ENCODE measurements at places on chromosomes 12 and 14. TPM values are rescaled to one million over a fixed set of nuclear protein-coding genes. Genes with fewer than 3 reads are reported as not detected.

- no peak for DNase-seq
These were observed 211.8 kb downstream of the PCNX1 start for GRCh38 chr14:71119075-71119474.

DNA sequence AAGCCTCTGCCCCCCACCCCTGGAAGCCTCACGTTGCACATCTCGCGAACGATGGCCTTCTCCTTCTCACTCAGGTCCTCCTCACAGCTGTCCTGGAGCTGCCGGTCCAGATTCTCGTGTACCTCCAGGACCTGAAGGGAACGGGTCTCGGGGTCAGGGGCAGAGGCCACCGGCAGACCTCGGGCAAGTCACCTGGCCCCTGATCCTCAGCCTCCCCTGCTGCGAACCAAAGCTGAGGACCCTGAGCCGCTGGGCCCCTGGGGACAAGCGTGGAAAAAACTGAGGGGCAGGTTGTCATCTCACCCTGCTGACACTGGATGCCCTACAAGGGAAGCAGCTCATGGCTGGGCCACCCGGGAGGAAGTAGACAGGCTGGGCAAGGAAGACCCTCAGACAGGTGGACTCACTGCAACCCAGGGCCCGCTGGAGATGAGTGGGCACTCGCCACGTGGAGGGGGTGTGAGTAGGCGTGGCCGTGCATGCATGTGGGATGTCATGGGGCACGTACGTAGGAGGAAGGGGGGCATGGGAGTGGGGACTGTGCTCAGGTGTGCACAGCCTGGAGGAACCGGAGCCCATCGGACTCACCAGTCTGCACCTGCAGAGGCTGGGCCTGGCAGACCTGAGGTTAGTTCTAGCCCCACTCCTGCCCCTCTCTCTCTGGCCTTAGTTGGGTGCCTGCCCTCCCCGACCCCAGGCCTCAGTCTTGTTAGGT, 35.1 kb downstream of the CCNK start:
- DNase-seq, result no peak

Gene WDR20
- 36.0 TPM for total RNA-seq

DNA sequence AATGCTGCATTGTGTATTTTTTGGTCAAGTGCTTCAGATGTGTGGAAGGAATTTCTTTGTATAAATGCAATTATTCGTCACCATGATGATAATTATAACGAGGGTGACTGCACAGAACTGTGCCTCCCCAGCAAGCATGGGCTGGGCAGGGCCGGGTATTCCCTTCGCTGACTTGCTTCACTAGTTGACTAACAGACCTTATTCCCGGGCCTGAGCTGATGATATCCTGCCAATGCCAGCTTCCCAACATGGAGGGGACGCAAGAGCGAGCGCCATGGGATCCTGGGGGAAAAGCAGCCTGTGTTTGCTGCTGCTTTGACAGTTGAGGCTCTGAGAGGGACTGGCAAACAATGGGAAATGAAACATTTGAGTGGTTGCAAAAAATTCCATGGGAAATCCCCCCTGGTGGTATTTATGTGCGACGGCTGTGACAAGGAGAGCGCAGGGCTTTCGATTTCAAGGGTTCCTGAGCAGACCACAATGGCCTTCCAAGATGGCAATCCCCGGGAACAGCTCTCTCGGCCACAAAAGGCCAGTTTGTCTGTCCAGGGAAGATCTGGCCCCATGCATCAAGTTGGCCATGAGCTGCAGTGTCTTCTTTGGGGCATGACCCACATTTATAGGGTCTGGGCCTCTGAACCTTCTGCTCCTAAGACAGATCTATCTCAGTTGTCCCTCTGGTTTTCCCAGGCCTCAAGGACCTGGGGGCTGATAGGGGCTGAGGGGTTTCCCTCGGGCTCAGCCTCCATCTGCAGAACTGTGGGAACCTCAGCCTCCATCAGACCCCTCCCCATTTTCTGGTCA, 21.9 kb upstream of the MAP1LC3B2 start:
- DNase-seq, result no peak

GRCh38 chr12:8890313-8891085, 23.8 kb upstream of the PHC1 start:
- DNase-seq, result peak; percentile 10

DNA sequence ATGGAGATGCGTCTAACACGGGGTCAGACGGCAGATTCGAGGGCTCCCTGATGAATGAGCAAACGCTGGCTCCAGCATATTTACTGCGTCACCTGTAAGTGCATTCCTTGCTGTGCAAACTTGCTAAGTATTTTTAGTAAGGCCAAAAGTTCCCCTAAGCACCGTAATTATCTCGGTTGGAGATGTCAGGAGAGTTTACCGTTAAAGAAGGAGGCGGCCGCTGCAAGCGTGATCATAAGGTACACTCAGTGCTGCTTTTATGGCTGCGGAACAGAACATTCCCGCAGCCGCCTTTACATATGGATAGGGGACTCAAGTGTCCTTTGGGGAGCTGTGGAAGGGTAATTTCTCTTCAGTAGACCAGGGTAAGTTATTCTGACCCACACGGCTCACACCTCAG, 175.6 kb downstream of the GLT1D1 start:
- no peak for DNase-seq

Gene METTL1
- total RNA-seq, result 0.94 TPM

DNA sequence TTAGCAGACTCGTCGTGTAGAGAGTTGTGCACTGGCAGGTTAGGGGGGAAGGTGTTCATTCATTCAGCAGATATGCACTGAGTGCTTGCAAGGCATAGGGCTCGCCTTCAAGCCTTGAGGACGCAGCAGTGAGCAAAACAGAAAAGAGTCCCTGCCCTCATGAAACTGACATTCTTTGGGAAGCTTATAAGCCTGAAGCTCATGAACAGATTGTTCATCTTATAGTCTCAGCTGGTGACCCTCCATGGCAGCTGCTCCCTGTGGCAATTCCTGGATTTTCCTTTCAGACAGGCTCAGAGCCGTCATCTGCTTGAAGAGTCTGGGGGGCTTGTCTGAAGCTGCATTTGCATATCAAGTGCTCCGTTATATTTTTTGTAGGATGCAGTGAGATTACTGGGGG, 148.4 kb downstream of the PRKCH start:
- DNase-seq, result no peak

- DNase-seq, result no peak
These were observed 3.8 kb downstream of the TAS2R20 start for GRCh38 chr12:10994307-10994706.

GRCh38 chr12:57874166-57875108, 27.9 kb upstream of the CTDSP2 start:
- no peak for DNase-seq

- DNase-seq, result no peak
These were observed 1.4 kb downstream of the APAF1 start for GRCh38 chr12:98646294-98647090.

DNA sequence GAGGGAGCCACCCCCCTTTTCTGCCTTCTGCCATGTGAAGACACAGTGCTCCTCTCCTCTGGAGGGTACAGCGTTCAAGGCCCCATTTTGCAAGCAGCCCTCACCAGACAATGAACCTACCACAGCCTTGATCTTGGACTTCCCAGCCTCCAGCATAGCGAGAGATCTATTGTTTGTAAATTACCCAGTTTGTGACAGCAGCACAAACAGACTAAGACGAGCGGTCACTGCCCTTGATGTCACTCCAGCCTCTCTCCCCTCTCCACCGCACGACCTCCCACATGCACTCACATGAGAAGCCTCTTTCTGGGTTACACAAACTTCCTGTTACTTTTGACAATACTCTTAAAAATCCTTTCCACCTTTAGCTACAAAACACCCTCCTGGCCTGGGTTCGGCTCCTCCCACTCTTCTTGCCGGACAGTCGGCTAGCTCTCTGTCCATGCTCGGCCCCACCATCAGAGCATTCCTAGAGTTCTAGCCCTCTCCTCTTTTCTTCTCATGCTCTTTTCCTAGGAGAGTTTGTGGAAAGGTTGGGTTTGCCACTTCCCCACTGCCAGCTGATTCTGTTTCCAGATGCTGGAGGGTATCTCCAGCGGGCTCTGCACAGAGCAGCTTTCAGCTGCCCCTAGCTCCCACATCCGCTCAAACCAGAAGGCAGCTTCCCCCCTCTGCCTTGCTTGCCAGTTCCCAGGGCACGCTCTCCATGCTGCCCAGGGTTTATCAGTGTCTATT, 124.3 kb downstream of the FOXN3 start:
- no peak for DNase-seq

Gene GZMH
- not detected for total RNA-seq

- DNase-seq, result no peak
These were observed 70.0 kb upstream of the SRSF5 start for GRCh38 chr14:69696633-69697557.

Gene TMEM30B
- 0.16 TPM for total RNA-seq

GRCh38 chr12:114688256-114688845, 4.4 kb upstream of the TBX3 start:
- DNase-seq, result no peak

GRCh38 chr12:110670161-110670701, 18.7 kb downstream of the HVCN1 start:
- DNase-seq, result no peak

Gene PZP
- total RNA-seq, result not detected

DNA sequence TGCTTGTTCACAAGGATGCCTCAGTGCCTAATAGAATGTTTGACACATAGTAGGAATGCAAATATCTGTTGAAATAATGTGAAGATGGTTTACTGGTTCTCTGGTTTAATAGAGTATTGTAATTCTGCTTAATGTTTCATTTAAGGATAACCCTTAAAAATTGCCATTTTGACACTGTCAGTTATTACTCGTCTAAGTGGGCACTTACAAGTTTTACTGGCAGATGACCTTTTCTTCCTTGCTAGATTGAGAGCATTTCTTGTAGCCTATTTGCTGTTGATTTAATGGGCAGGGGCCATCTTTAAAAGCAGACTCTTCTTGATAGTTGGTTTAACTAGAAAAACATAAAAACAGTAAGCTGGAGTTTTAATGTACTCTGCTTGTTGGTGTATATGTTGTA, 1.9 kb downstream of the TMEM263 start:
- no peak for DNase-seq

Gene PLCZ1
- not detected for total RNA-seq

Gene TMEM132D
- total RNA-seq, result 4.4 TPM

GRCh38 chr12:41254004-41254914, 66.1 kb downstream of the PDZRN4 start:
- DNase-seq, result no peak

DNA sequence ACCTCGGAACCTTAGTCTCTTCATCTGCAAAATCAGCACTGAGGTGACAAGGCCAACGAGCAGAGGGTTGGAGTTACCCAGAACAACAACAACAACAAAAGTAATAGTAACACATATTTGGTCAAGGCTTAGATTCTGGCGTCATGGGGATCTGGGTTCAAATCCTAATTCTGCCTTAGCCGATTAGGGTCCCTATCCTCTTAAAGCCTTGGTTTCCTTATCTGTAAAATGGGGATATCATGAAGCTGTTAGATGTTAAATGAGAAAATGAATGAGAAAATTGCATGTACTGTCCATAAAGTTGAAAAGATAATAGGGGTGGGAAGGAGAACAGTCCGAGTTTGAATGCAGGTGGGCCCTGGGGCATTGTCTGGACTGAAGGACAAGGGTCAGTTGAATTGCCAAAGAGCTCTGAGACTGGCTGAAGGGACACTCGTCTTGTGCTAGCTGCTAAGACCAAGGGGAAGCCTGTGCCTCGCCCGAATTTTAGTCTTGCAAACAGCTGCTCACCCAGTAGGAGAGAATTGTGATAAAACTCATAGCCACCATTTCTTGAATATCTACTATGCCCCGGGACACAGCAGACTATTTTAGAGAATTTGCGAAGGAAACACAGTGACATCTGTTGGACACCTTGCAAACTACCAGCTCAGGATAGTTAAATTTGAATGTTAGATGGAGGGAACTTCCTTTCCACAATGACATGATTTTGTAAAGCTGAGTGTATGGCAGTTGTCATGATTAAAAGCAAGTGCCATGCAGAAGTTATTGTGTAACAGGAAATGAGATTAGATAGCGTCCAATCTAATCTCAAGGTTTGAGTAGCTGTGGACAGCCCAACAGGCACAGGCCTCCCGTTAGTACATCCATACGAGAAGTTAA, 6.8 kb upstream of the HNF1A start:
- no peak for DNase-seq

DNA sequence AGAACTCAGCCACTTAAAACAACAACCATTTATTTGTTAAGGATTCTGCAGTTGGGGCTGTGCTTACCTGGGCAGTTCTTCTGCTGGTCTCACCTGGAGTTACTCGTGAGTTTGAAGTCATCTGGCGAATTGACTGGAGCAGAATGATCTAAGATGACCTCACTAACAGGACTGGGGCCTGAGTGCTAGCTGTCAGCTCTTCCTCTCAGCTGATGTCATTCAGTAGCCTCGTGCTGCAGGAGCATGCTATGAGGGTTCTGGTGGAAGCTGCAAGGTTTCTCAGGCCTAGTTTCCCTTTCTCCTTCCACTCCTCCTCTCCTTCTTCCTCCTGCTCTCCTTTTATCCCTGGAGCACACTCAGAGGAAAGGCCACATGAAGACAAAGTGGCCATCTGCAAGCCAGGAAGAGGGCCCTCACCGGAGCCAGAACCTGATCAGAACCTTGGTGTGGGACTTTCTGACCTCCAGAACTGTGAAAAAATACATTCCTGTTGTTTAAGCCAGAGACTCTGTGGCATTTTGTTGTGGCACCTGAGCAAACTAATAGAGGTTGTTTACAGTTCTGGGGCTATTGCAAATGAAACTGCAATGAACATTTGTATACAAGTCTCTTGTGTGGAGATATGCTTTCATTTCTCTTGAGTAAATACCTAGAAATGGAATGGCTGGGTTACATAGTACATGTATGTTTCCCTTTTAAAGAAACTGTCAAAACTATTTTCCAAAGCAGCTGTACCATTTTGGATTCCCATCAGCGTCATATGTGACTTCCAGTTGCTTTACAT, 21.9 kb upstream of the MAP3K9 start:
- no peak for DNase-seq

Gene FAM161B
- 19.3 TPM for total RNA-seq

DNA sequence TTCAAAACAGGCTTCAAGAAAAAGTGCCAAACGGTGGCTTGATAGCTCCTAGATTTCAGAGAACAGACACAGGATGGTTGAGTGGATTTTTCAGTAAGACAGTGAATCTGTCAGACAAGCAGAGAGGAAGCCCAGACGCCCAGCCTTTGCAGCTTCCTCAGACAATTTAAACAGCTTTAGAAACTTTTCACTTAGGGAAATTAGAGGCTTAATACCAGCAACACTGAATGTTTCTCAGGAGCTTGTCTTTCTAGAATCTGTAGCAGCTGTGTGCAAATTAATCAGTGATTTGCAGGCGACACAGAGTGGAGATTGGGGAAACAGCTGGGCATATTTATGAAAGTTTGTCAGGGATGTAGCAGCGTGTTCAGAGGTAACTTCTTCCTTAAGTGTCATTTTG, 362.1 kb downstream of the GALC start:
- no peak for DNase-seq
